Stimulated activated naive CD4-positive, alpha-beta T cell treated with Interleukin-2 at 50 U/mL for 16 hours (primary cell): ENCODE measurements at places on chromosomes 7 and 10.

DNA sequence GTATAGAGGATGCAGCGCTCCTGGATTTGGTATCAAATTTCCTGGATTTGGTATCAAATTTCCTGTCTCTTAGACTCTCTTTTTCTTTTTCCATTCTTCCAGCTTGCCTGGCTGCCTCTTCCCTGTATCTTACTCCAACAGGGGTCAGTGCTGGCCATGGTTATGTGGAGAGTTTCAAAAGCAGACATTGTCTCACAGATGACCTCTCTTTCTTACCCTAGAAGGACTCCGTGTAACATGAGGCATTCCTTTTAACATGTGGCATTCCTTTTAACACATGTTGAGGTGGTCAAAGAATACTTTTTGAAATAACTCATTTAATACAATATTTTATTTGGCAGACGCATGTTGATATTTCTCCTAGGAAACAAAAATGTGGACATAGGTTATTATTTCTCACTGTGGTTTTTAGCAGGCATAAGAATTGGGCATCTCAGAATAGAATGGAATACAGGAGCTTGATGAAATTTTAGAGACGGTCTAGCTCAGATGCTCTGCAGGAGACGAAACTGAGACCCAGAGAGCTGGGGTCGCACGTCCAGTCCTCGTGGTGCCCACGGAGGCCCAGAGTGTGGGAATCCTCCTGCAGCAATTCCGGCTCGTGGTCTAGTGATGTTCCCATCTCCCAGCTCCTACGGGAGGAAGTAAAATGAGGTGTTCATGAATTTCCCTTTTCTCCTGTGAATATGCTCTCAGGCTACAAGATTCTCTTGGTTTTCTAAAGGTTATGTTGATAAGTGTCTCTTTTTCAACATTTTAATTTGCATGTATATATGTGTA lies 59.6 kb upstream of the PITRM1 start:
- no peak for DNase-seq

GRCh38 chr7:146683439-146683838 lies 566.8 kb downstream of the CNTNAP2 start:
- no peak for DNase-seq

- DNase-seq, result no peak
Measured at GRCh38 chr7:24328050-24328449, 44.1 kb downstream of the NPY start.

GRCh38 chr7:134396031-134396430 lies 62.9 kb downstream of the AKR1B1 start:
- DNase-seq, result no peak

DNA sequence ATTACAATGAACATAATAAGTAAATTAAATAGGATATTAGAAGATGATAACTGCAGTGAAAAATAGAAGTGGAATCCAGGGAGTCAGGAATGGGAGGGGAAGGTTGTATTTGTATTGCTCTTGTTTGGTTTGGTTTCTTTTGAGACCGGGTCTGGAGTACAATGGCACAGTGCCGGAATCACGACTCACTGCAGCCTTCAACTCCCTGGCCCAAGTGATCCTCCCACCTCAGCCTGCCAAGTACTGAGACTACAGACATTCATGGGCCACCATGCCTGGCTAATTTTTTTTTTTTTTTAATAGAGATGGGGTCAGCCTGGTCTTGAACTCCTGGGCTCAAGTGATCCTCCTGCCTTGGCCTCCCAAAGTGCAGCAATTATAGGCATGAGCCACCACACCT lies 59.9 kb upstream of the LRRC4 start:
- DNase-seq, result no peak

- DNase-seq, result no peak
Measured at GRCh38 chr10:70122742-70123141, 9.9 kb downstream of the AIFM2 start.

DNA sequence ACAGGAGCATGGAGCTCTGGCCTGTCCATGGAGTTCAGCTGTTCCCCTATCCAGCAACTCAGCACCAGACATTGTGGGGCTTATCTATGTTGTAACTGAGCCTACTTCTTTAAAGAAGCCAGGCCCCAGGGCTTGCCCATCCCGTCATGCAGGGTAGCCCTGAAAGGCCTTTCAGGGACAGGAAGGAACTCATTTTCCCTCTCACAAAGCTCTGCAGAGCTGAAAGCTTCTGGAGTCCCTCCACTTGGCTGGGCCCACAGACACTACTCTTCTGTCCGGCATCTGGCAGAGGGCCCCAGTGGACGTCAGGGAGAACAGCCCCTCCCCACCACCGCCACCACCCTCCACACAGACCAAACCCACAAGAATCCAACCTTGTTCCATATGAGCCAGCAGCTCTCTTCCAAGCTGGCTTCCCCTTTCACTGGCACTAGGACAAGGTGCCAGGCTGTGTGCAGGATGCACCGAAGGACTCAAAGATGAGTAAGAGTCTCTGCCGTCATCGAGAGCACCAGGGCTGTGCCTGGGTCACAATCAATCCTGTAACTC lies 33.1 kb downstream of the DENND2A start:
- DNase-seq, result no peak

- no peak for DNase-seq
Measured at GRCh38 chr7:17965603-17966002, 25.3 kb upstream of the SNX13 start.

- no peak for DNase-seq
Measured at GRCh38 chr10:114271779-114272167, 32.7 kb downstream of the VWA2 start.

DNA sequence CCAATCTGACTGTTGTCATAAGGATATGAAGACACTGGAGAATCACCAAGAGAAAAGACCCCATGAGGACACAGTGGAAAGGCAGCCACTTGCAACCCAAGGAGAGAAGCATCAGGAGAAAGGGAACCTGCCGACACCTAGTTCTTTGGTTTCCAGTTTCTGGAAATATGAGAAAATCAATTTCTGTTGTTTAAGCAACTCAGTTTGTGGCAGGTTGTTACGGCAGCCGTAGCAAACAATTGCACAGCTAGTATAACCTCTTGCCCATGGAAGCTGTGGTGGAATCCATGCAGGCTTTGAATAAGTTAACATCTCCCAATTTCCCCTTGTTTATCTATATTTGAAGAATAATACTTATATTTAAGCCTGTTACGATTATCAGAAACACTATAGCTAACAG lies 1103.0 kb upstream of the PHF14 start:
- no peak for DNase-seq

GRCh38 chr7:116574025-116574822 lies 49.4 kb downstream of the CAV1 start:
- no peak for DNase-seq

GRCh38 chr7:141251957-141252356 lies 178.1 kb downstream of the TMEM178B start:
- DNase-seq, result no peak

- DNase-seq, result no peak
Measured at GRCh38 chr7:102417105-102417504, 16.3 kb upstream of the ORAI2 start.

GRCh38 chr7:45593121-45593541 lies 19.0 kb downstream of the ADCY1 start:
- no peak for DNase-seq

DNA sequence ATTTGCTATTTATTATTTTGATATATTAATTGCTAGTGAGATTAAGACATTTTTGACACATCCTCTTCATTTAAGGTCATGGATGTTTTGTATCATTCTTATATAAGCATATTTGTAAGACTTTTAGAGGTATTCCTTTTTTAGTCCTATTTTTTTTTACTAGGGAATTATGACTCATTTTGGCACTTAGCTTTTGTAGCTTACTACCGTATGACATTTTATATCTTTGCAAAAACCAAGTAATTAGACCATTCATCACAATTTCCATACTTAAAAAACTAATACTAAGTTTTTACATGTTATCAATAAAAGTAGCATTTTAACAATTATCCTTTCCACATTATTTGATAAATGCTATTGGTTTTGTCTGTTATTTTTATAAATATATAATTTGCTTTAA lies 41.6 kb downstream of the BMPR1A start:
- DNase-seq, result no peak

DNA sequence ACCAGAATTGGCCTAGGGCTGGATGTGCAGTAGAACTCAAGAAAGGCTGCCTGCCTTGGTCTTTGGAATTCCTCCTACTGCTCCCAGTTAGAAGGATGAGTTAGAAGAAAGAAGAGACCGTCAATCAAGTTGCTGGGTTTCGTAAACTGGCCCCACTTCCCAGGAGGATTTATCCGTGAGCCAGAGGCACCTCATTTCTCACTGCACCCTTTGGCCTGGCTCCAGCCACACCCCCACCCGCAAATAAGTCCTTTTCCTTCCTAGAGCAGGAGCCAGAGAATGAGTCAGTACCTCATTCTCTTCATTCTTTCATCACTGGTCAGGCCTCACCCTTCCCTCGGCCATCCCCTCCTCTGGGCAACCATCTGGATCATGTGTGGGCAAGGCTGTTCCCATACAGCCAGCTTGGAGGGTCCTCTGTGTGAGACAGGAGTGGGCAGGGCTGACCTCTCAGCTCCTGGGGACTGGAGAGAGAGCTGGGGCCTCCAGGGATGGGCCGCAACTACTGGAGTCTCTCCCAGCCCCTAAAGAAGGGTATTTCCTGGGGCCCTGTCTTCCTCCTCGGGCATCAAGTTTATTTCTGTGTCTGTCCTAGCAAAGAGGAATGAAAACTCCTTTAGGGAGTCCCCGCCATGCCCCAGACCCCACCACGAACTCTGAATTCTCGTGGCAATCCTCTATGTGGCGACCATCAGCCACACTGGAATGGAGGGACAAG lies 87.2 kb upstream of the DUSP5 start:
- DNase-seq, result no peak

- no peak for DNase-seq
Measured at GRCh38 chr7:127873715-127874636, 157.3 kb downstream of the LRRC4 start.

DNA sequence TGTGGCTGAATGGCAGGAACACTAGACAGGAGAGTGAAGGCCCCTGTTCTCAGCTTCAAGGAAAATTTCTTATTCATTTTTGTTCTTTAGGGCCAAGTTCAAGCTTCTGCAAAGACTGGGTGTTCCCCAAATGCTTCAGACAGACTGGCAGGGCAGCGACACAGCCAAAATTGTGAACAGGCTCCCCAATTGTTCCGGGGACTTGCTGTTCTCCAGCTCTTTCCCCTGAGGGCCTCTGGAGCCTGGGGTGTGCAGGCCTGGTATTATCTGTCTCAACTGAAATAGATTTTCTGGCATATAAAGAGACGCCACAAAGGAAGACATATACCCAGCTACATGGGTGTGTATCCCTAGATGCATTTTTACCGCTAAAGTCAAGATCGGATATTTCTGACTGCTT lies 30.3 kb upstream of the PLCE1 start:
- no peak for DNase-seq

GRCh38 chr7:66016131-66016461 lies 34.1 kb upstream of the GUSB start:
- no peak for DNase-seq

DNA sequence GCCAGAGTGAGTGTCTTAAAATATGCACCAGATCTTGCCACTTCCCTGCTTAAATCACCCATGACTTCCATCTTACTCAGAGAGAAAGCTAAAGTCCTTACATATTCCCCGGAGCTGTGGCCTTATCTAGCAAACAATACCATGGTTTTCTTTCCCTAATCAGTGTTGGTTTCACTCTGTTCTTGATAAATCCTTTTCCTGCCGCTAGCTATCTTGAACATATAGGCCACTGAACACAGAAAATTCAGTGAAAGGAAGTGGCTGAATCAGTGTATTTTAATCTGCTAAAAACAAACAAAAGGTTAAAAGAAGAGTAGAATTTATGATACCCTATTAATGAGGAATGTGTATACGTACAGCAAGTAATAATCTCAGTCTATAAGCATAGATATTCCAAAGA lies 42.0 kb upstream of the JAZF1 start:
- DNase-seq, result no peak

DNA sequence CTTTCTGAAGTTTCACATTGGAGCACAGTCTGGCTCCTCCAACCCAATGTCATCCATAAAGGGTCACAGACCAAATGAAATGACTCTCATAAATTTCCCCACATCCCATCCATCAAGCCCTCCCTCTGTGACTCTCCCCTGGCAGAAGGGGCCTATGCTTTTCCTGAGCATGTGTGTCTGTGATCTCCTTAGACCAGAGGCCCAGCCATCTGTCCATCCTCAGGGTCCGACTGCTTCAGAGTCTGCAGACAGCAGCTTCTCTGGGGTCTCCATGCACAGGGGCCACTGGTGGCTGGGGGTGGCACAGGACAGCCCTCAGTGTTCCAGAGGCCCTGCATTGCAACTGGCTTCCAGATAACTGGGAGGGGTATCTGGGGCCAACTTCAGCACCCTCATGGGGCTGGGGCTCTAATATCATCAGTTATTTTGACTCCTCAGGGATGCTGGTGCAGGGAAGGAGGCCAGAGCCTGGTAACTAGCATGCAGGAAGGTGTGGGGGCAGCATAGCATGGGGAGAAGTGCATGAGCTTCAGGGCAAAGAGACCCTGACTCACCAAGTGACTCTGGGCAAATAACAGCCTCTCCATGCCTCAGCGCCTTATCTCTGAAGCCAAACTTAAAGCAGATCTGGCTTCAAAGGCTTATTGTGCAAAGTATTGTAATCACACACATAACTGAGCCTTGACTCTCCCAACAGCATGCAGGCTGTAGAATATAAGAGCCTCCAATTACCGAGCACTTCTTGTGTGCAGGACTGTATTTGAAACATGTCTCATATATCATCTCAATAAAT lies 266.9 kb downstream of the GRID1 start:
- no peak for DNase-seq

DNA sequence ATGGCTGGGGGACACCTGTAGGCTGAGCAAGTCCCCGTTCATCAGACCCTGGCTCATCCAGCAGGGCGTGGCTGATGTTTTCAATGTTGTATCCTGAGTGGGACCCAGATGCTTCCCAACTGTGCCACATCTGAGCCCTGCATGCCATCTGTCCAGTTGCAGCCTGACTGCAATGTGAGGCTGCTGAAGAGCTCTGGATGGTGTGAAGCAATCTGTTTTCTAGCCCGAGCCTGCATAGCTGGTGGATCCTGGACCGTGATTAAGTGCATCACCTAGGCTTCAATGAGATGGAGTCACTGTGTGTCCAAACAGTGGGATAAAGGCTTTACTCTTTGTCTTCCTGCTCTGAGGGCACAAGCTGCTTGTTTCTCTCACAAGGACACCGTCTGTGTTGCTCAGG lies 99.8 kb downstream of the TCF7L2 start:
- DNase-seq, result no peak

GRCh38 chr7:122306320-122307227 lies 2.0 kb upstream of the FEZF1 start:
- no peak for DNase-seq

DNA sequence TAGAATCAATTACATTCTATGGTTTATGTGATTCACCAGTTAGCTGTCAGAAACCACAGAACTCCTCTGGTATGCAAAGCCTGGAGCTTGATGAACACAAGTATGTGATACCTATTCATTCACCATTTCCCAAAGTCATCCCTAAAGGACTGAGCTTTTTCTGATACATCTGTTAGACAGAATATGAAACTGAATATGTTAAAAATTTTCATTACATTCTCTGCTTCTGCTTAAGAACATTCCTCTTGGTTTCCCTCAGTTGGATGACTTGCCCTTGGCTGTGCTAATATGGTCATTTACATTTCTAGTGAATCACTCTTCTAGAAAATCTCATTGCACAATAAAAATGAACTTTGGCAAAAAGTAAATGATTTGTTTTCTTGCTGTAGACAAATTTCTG lies 10.8 kb upstream of the PON1 start:
- no peak for DNase-seq
